NCI-H2171 treated with DMSO at 0.1 percent for 48 hours (cell line): ENCODE measurements at places on chromosomes 11 and 22.

- no peak for DNase-seq
These were observed 143.3 kb upstream of the THY1 start for GRCh38 chr11:119566319-119566718.

DNA sequence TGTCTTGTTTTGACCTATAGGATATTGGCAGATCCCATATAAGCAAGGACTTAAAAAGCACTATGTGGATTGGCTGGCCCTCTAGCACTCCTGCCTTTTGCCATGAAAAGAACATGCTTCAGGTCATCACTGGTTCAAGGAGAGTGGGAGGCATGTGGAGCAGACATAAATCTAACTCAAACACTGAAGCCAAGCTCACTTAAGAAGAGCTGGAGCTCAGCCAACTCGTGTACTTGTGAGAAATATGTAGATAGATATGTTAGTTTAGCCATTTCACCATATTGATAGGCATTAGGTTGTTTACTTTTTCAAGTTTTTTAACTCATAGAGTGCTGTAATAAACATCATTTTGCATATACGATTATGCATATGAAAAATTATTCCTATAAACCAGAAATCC is 19.9 kb upstream of the BBOX1 start:
- peak; percentile 18 for DNase-seq

DNA sequence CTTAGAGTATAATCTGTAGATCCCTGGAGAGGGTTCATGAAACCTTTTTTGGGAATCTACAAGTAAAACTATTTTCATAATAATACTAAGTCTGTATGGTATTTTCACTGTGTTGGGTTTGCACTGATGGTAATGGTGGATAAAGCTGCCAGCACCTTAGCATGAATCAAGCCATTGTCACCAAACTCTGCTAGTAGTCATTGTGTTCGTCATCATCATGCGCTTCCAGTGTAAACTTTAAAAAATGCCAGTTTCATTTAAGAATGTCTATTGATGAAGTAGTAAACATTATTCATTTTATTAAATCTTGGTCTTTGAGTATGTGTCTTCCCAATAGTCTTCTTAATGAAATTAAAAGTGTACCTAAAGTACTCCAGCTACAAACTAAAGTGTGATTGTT is 15.0 kb downstream of the ALKBH3 start:
- no peak for DNase-seq

- no peak for DNase-seq
These were observed 15.3 kb downstream of the IL17REL start for GRCh38 chr22:49997251-49997599.

DNA sequence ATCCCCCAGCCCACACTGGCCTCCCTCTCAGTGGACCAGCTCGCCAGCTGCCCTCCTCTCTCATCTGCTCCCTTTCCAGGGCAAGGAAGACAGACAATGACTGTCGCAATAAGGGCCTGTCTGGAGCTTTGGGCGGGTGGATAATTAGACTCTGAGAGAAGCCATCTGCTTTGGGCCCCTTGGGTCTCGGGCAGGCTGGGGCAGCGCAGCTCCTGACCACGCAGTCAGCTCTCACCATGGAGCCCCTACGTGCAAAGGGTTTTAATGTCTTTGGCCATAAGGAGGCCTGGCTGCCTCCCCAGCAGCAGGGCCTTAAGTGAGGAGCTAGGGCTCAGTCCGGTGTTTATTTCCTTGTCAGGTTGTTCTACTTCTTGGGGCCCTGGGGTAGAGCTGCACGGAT is 153.9 kb downstream of the CHST1 start:
- DNase-seq = peak; percentile 81

GRCh38 chr22:34960005-34960404 is 106.0 kb upstream of the ISX start:
- DNase-seq = no peak

- peak; percentile 60 for DNase-seq
These were observed 4.0 kb downstream of the A4GALT start for GRCh38 chr22:42716649-42717127.

GRCh38 chr22:36728505-36728904 is 25.0 kb upstream of the CACNG2 start:
- no peak for DNase-seq

GRCh38 chr11:1557904-1558774 is 13.9 kb downstream of the DUSP8 start:
- no peak for DNase-seq

DNA sequence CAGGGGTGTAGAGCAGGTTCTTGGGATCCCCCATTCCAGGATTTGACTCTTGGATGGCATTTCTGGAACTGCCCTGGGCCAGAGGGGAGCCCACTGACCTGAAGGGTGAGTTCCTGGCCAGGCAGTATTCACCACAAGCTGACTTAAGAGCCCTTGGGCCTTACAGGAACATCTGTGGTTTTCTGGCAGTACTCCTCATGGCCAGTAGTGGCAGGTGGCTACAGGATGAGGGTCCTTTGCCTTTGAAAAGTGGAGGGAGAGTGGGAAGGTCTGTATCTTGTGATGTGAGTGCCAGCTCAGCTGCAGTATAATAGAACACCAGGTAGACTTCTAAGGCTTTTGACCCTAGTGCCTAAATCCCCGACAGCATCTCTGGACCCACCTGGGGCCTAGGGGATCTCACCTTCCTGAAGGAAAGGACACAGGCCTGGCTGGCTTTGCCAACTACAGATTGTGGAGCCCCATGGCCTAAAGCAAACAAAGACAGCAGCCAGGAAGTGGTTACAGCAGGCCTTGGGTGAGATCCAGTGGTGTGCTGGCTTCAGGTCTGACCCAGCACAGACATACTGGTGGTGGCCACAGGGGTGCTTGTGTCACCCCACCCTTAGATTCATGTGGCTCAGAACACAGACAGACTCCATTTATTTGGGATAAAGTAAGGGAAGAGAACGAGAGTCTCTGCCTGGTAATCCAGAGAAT is 9.0 kb downstream of the OR51S1 start:
- no peak for DNase-seq
